Progenitor cell of endocrine pancreas (in vitro differentiated cells): ENCODE measurements at places on chromosomes 2 and 18.

GRCh38 chr2:54419388-54419787, 36.7 kb upstream of the SPTBN1 start:
- DNase-seq, result no peak

DNA sequence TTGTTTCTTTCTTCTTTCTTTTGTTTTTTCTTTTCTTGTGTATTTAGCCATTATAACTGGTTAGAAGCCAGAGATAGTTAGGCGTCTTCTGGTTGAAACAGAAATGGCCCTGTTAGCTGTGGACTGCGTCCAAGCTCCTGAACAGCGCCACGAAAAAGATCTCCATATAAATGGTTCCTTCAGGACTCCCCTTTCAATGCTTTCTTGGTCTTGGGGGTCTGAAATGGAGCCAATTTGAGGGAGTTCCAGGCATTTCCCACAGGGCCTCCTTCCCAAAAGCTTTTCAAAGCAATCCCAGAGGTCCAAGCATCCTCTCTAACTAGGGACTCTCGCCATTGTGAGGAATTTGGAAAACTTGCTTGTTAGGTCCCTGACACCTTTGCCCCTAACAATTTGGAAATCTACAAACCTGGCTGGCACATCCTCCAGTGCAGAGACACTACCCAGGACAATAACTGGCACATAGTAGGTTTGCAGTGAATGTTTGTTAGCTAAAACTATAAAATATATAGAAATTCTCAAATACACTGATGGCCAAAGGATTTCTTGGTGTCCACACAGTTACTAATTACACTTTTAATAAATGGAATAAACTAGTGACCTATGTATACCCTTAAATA, 80.1 kb downstream of the MYCN start:
- no peak for DNase-seq

DNA sequence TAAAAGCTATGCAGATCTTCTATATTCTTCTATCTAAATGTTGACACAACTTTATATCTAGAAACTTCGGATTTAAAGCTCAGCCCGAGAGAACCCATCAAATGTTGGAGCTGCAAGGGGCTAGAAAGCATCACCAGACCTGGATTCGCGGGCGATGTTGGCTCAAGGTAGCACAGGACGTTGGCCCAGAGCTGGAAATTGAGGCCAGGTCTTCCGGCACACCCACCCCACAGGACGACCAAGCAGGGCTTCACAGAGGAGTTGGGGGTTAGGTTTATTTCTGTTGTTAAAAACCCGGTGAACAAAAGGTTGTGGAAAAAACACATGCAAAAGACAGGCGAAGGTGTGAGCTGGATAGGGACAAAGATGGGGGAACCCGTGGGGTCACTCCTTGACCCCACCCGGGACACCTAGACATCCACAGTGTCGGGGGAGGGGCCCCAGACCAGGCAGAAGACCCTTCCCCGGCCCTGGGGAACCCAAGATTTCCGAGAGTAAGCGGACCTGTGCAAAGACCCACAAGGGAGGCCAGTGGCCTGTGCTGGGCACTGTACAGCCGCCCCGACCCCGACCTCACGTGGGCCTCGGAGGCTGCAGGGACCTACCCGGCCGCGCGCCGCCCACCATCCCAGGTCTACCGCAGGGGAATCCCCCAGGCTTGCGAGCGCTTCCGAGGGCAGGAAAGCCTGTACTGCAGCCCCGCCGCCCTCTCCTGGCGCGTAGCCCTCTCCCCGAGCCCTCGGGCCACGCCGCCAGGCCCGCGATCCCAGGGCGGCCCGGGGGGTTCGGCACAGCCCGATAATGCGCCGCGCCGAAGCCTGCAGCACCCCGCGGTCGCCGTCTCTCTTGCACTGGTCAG, 1.8 kb upstream of the AGBL5 start:
- DNase-seq, result peak; percentile 48

GRCh38 chr2:101788995-101789970, 91.8 kb downstream of the MAP4K4 start:
- no peak for DNase-seq

GRCh38 chr18:54035927-54036326, 188.5 kb downstream of the MBD2 start:
- DNase-seq, result no peak

GRCh38 chr2:11955884-11956291, 209.5 kb downstream of the LPIN1 start:
- no peak for DNase-seq

GRCh38 chr2:227848586-227848985, 22.8 kb upstream of the DAW1 start:
- DNase-seq, result no peak

GRCh38 chr18:9691235-9691634, 16.9 kb upstream of the RAB31 start:
- DNase-seq, result no peak

DNA sequence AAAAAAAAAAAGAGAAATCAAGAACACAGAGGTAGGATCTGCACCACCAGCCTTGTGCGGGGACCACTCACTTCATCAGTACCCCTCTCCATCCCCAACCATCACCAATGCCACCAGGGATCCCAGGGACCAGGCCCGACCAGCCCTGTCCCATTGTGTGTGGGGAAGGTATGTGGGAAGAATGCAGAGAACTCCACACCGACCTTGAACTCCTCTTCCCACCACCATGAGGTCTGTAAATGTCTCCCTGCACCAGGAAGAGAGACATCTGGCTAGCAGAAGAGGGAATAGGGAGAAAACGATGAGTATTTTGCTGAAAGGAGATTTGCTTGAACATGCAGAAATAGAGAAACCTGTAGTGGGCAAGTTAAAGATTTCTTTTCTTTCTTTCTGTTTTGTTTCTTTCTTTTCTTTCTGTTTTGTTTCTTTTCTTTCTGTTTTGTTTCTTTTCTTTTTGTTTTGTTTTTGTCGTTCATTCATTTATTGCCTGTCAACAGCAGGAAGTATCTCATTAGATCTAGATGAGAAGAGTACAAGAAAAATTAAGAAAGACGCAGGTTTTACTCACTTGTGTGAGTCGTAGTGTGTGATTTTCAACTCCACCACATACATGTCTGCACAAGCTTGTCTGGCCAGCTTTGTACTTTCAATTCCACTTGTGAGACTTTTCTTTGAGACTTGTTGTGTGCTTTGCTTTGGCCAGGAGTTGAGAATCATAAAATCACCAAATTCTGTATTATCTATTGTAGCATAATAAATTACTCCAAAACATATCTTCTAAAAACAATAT, 179.8 kb upstream of the HAAO start:
- no peak for DNase-seq

GRCh38 chr18:54975598-54975997, 16.3 kb upstream of the CCDC68 start:
- no peak for DNase-seq

DNA sequence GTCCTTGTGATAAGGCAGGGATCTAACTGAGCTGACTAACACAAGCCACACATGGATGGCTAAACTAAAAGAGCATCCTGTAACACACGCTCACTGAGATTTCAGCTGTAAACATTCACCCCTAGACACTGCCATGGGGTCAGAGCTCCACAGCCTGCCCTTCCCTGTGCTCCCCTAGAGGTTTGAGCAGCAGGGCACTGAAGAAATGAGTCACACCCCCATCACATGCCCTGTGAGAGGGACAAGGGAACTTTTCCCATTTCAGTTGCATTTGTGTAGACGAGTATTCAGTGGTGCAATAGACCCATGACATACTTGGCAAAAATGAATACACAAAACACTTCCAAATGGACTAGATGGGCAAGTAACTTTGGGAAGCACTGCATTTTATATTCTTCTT, 402.4 kb upstream of the LRRTM1 start:
- no peak for DNase-seq

DNA sequence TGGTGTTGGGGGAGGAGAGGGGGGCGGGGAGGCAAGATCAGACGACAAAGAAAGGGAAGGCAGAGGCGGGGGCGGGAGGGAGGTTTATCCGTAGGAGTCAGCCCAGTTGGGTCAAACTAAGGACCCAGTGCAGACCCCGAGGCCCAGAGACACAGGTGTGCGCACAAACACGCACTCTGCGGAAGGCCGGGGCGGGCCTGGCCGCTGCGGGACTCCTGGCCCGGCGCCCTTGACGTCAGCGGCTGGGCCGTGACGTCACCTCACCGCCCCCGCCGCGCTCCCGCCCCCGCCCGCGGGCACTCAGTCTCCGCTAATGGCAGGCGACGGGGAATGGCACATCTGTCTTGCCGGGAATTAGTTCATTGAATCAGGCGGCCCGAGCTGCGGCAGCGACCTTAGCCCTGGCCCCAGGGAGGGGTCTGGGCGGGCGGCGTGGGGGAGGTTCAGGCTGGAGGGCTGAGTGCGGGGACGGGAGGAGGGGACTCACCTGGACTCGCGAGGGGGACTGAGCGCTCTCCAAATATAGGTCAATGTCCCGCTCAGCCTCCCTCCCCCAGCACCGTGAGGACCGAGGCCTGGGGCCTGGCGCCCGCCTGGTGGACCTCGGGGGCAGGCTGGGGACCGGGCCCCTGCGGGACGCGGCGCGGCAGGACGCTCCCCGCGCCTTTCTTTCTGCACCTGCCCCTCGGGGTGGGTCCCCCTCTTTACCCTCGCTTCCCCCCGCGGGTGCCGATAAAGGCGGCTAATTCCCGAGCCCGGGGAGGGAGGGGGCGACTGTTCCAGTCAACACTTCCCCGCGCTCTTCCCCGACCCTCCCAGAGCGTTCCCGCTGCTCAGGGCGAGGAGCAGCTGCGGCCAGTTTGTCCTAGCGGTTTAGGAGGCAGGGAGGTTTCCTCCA, 15.5 kb upstream of the ECEL1 start:
- no peak for DNase-seq

DNA sequence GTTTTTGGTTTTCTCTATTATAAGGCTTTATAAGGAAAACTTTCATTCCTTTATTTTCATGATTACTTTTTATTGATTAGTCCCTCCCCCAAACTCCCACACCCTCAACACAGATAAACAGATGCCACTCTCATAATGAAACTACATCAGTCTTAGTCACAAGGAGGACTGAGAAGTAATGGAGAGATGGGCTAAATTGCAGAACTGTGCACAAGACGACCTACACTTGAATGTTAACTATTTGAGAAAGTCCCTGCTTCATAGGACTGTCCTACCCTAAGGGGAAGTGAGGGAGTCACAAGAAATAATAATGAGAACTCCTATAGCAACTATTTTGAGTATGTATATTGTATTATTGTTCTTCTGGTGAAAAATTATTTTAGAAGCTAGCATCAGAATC, 360.8 kb downstream of the RBM43 start:
- no peak for DNase-seq

DNA sequence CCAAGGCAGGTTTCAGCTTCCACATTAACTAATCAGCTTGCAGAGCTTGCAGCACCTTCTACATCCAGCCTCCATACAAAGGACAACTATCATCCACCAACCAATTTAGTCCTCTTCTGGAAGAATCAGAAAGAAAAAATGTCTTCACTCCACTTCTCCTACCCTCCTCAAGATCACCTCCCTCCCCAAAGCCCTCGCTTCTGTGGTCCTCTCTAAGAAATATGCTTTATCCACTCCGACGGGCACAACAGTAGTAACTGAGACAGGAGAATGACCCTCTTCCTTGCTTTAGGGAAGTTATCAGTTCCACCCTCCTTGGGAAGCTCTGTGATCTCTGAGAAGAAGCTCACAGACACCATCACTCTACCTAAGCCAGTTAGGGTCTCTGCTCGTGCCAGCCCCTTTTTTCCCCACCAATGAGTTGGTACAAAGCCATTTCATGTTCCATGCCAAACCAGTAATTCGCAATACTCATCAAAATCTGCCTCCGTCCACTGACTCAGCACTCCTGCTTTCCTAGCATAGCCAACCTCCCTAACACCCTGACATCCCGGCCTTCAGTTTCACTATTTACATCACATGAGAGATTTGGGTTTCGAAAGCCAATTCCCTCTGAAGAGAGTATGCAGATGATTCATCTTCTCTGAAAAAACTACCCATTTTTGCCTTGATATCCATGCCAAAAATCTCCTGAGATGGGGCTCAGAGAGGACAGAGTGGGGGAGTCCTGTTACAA, 114.1 kb upstream of the PKDCC start:
- no peak for DNase-seq

- DNase-seq, result no peak
Measured at GRCh38 chr18:54717673-54718407, 110.4 kb upstream of the RAB27B start.

DNA sequence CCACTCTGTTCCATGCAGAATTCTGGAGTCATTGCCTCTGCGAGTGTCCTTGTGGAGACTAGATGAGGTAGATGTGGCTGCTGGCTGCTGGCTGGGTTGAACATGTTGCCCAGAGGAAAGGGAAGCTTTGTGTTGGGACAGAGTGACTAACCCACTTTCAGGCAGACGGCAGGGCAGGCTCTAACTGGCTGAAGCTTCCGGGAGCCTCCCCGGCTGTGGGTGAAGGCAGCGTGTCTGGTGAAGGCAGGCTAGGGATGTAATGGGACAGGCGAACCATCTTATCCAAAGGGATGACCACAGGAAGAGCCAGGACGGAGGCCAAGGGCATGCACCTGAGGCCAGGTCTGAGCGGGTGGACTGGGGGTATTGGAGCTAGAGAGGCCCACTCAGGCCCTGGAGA, 16.0 kb downstream of the ASPRV1 start:
- DNase-seq, result no peak

- DNase-seq, result no peak
Measured at GRCh38 chr2:234448506-234449184, 48.2 kb downstream of the ARL4C start.

GRCh38 chr2:229612384-229612971, 101.9 kb downstream of the DNER start:
- DNase-seq, result no peak

- no peak for DNase-seq
Measured at GRCh38 chr2:211867845-211868451, 670.7 kb downstream of the ERBB4 start.

GRCh38 chr18:10315522-10315921, 138.9 kb upstream of the APCDD1 start:
- no peak for DNase-seq

DNA sequence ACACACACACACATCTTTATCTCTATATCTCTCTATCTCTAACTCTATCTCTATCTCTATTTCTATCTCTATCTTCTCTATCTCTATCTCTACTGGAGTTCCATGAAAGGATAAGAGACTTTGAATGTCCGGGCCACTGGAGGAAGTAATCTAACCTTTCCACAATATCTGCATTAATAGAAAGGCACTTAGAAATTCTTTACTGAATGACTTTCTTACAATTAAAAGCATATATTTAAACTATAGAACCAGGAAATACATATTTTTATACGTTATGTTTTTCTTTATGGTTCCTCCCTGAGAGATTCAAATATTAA, 234.9 kb downstream of the TRIB2 start:
- no peak for DNase-seq

GRCh38 chr2:175431101-175431946, 249.8 kb upstream of the ATP5MC3 start:
- no peak for DNase-seq

DNA sequence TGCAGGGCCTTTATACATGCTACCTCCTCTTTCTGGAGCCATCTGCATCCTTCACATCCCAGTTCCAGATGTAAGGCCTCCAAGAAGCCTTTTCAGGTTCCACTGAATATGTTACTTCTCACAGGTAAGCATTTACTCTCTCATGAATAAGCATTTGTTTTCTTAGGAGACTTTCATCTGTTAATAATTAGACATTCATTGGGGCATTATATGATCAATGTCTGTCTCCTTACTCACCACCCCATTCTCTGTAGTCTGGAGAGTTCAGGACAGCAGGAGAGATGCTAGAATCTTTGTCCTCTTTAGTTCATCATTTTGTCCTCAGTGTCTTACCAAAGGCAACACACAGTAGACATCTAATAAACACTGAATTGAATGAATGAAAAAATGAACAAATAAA, 185.7 kb downstream of the NCKAP5 start:
- DNase-seq, result no peak
